Frontal cortex (tissue), 4 donors: ENCODE measurements at places on chromosomes 3 and 15. TPM values are rescaled to one million over a fixed set of nuclear protein-coding genes. Genes with fewer than 3 reads are reported as not detected.

ONECUT1 gene
- total RNA-seq = not detected

SMAD6 gene
- 2.4 TPM for total RNA-seq

TOP2B gene
- total RNA-seq = 423 TPM

RTP2 gene
- not detected for total RNA-seq

CCDC39 gene
- total RNA-seq = 0.82 TPM

STARD9 gene
- 5.3 TPM for total RNA-seq

CCR9 gene
- total RNA-seq = 0.41 TPM

CFAP161 gene
- 6.9 TPM for total RNA-seq

LRRC2 gene
- total RNA-seq = 2.4 TPM

SNTN gene
- total RNA-seq = not detected

SLC9C1 gene
- total RNA-seq = 0.41 TPM

TUSC7 gene
- not detected for total RNA-seq

NLGN1 gene
- total RNA-seq = 59.1 TPM

WDR49 gene
- total RNA-seq = 10.6 TPM

CAPN3 gene
- total RNA-seq = 2.0 TPM

TMEM108 gene
- 18.3 TPM for total RNA-seq

DZIP1L gene
- 4.5 TPM for total RNA-seq

LRRN1 gene
- 24.9 TPM for total RNA-seq

GOLGA8N gene
- total RNA-seq = 2.4 TPM

IMPG2 gene
- 3.3 TPM for total RNA-seq

LAMB2 gene
- total RNA-seq = 30.2 TPM

TIGIT gene
- total RNA-seq = not detected

INSYN1 gene
- total RNA-seq = 26.1 TPM

SYNM gene
- total RNA-seq = 9.0 TPM

MYRIP gene
- 10.6 TPM for total RNA-seq

MYNN gene
- 44.4 TPM for total RNA-seq

SLC38A3 gene
- 2.0 TPM for total RNA-seq
